ENCODE measurements at places on chromosomes 12 and 14.

- DNase-seq, result no peak
These were observed 80.8 kb upstream of the C12orf71 start for GRCh38 chr12:27163048-27163715.

GRCh38 chr14:50014809-50015430 lies 101.5 kb downstream of the VCPKMT start:
- DNase-seq, result no peak

DNA sequence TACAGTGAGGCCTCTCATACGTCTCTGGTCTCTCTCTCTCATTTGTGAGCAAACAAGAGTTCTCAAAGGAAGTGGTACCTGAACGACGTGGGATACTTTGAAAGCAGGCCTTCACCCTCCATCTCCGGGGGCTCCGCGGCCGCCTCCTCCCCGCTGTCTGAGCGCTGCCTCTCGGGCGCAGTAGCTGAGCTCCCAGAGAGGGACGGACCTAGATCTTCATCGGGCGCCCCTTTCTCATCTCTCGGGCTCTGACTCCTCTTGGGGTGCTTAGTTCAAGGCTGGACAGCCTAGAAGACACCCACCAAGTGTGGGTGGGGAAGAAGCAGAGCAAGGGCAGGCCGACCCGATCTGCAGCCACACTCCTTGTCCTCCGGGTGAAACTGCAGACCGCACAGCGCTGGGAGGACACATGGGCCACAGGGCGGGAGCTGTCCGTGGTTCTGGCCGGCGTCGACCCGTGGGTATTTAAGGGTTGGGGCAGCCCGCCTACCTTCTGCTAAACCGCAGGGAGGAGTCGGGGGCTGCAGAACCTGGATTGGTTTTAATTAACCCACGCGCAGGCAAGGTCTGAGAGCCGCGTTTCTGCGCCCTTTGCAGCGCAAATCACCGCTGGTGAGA lies 92.7 kb downstream of the PAH start:
- no peak for DNase-seq

- no peak for DNase-seq
These were observed 2.1 kb downstream of the NTF3 start for GRCh38 chr12:5433845-5434646.

DNA sequence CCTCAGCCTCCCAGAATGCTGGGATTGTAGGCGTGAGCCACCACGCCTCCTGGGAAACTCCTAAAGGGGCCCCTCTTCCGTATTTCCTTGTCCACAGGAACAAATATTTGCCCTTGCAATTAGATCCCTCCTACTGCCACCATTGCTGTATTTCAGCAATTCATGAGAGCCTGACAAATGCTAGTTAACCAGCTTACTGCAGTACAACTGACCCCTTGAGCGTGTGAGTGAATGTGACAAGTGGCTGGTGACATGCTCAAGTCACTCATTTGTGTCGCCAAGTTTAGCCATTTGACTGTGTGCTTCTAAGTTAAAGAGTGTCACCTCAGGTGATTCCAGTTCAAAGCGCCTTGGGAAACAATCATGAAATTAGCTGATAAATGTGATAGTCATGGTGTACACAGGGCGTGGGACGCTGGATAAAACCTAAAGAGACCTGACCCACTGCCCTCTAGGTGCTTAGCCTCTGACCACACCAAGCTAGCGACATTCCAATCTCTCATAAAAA lies 56.1 kb upstream of the MAP1LC3B2 start:
- no peak for DNase-seq

DNA sequence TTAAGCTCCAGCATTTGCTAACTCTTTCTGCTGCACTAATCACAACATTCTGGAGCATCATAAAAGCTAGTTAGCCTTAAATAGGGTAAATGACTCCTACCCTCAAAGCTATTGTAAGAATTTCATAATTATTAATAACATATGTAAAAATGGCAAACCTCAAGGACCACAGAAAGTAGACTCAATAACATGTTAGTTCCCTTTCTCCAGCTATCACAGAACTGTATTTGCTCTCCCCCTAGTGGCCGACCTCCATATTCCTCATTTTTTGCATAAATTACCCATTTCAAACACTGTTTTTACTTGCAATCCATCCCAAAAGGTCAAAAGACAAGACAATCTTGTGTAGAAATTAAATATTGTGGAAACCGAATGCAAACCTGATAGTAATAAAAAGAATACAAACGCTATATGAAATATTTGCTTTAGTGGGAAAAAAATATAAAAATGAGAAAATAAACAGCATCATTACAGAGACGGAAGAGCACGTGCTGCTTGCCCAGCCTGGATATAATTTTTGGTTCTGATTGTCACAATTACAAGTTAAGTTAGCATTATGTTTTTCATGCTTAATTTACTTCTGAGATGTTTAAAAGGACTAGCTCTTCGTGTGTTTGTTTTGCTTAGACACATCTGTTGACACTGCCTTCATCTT lies 97.9 kb downstream of the RERGL start:
- peak; percentile 56 for DNase-seq

GRCh38 chr14:73047808-73048207 lies 10.5 kb upstream of the RBM25 start:
- DNase-seq, result no peak

DNA sequence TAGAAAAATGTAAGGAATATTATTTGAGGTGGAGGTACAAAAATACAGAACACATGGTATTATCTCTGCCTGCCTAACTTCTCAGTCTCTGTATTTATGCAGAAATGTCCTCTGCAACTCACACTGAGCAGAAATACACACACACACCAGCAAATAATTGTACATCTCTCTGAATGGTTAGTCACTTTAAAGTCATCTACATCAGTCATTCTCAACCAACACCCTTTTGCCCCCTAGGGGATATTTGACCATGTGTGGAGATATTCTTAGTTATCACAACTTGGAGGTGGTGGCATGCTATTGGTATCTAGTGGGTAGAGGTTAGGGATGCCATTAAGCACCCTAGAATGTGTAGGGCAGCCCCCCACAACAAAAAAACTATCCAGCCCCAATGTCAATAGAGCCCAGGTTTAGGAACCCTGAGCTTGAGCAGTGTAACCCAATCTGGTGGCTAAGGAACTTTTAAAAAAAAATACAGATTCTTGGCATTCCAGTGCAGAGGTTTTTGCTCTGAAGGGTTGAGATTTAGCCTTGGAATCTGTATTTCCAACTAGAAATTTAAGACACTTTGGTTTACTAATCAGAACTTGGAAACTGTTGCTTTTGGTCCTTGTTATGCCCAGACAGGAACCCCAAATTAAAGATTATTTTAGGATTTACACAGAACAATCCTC lies 183.8 kb downstream of the TBX5 start:
- DNase-seq, result no peak

- peak; percentile 74 for DNase-seq
These were observed 29.7 kb downstream of the CCDC85C start for GRCh38 chr14:99574099-99574880.

DNA sequence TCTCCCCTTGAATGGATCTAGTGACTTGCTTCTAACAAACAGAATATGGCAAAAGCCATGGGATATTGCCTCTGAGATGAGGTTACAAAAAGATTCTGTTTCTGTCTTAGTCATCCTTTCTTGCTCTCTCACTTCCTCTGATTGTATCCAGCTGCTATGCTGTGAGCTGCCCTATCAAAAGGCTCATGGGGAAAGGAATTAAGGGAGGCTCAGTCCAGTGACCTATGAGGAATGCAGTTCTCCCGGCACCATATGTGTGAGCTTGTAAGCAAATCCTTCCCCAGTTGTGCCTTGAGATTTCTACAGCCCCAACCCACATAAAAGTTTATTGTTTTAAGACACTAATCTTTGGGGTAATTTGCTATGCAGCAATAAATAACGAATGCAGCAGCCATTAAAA lies 183.1 kb downstream of the KLHL28 start:
- DNase-seq, result peak; percentile 16

GRCh38 chr12:57175428-57176138 lies 28.2 kb upstream of the LRP1-AS start:
- DNase-seq, result peak; percentile 12
